HCT116 (cell line): ENCODE measurements at places on chromosomes 5 and 9. TPM values are rescaled to one million over a fixed set of nuclear protein-coding genes. Genes with fewer than 3 reads are reported as not detected.

- DNase-seq = no peak
- no peak overlapping the region for H3K27ac ChIP-seq
- H3K4me3 ChIP-seq = no peak overlapping the region
- no peaks in the 10 kb centered on the region for H3K4me1 ChIP-seq
- H3K36me3 ChIP-seq = no peaks in the 10 kb centered on the region
These were observed 20.0 kb downstream of the DCTN4 start for GRCh38 chr5:150738862-150739261.

- H3K4me1 ChIP-seq = peaks cover 6% of the 10 kb centered on the region; the same call in 1 of the 2 replicates
- no peak overlapping the region for H3K4me3 ChIP-seq
- H3K36me3 ChIP-seq = no peaks in the 10 kb centered on the region
- no peak for DNase-seq
- H3K27ac ChIP-seq = no peak overlapping the region
These were observed 92.7 kb downstream of the HRH2 start for GRCh38 chr5:175750511-175750931.

DNA sequence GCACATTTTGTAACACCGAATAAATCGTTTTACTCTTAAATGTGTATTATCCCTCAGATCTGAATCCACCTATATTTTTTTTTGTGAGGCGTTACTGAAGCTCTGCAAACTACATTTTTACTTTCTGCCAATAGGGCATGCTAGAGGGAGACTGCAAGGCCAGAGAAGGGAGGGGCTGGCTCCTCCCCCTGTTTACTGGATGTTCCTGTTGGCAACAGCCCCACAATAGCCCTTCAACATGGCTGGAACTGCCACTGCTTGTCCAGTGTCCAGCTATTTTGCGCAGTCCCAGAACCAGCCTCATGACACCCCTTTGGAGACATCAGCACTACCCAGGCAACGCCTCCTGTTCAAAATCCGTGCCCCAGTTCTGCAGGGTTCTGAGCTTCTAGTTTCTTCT lies 85.4 kb upstream of the MIER3 start:
- H3K36me3 ChIP-seq = no peaks in the 10 kb centered on the region
- peaks cover 25% of the 10 kb centered on the region for H3K4me1 ChIP-seq
- no peaks in the 10 kb centered on the region for H3K27me3 ChIP-seq
- H3K4me3 ChIP-seq = no peak overlapping the region

GRCh38 chr9:120447959-120448500 lies 131.9 kb downstream of the CDK5RAP2 start:
- no peak overlapping the region for H3K27ac ChIP-seq
- DNase-seq = no peak
- no peaks in the 10 kb centered on the region for H3K27me3 ChIP-seq
- no peak overlapping the region for H3K4me3 ChIP-seq

- no peak for DNase-seq
- H3K27me3 ChIP-seq = no peaks in the 10 kb centered on the region
- no peak overlapping the region for H3K4me3 ChIP-seq
- peaks cover 4% of the 10 kb centered on the region for H3K4me1 ChIP-seq
- no peak overlapping the region for H3K27ac ChIP-seq
- H3K36me3 ChIP-seq = no peaks in the 10 kb centered on the region
These were observed 104.9 kb upstream of the RAPGEF1 start for GRCh38 chr9:131844745-131845118.

The ZNF782 gene
- 3.7 TPM for total RNA-seq

The DAB2IP gene
- total RNA-seq = 31.0 TPM

The PCDHGA1 gene
- total RNA-seq = 0.05 TPM

- no peak overlapping the region for H3K4me3 ChIP-seq
- no peaks in the 10 kb centered on the region for H3K36me3 ChIP-seq
- H3K4me1 ChIP-seq = peaks cover 13% of the 10 kb centered on the region
- H3K27ac ChIP-seq = no peak overlapping the region
- DNase-seq = no peak
These were observed 154.4 kb upstream of the COX7C start for GRCh38 chr5:86463339-86463738.

The SLC22A5 gene
- total RNA-seq = 9.9 TPM

The OR13C3 gene
- not detected for total RNA-seq

DNA sequence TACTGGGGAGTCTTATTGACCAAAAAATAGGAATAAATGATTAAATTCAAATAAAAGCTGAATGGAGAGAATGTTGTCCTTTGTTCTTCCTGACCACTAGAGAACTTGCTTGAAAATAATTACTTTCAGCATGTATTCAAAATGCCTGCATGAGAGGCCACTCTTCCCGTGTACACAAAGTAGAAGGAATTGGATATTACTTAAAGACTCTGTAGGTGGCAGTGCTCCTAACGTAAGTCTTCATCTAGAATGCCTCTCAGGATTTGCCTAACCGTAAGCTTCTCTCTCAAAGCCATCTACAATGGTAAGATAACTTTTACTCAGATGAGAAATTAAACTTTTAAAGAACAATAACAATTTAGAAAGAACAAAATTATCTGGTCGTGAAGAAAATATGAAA lies 620.0 kb upstream of the CCNG1 start:
- H3K4me1 ChIP-seq = no peaks in the 10 kb centered on the region
- no peaks in the 10 kb centered on the region for H3K36me3 ChIP-seq
- DNase-seq = no peak

DNA sequence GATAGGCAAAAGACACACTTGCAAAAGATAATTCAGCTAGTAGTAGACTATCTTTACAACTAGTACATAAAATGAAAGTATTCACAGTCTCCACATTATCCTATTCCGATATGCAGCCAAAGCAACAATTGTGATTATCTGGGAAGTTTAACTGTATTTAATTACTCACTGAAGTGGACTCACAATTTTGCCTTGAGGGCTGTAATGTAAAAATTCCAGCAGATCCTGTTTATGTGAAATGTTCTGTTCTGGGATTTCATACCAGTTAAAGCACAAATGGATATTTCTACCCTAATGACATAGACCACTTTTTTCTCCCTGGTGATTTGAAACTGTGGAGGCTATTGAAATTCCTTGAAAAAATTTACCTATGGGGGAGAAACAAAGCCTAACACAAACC lies 474.4 kb upstream of the EDIL3 start:
- DNase-seq = no peak
- H3K4me3 ChIP-seq = no peak overlapping the region
- H3K27ac ChIP-seq = no peak overlapping the region
- no peaks in the 10 kb centered on the region for H3K4me1 ChIP-seq

- peaks cover 14% of the 10 kb centered on the region for H3K36me3 ChIP-seq
- H3K27me3 ChIP-seq = no peaks in the 10 kb centered on the region
- no peak overlapping the region for H3K27ac ChIP-seq
These were observed 61.8 kb upstream of the LRRTM2 start for GRCh38 chr5:138936968-138937345.

- DNase-seq = peak; percentile 12
- H3K4me3 ChIP-seq = no peak overlapping the region
- H3K27me3 ChIP-seq = no peaks in the 10 kb centered on the region
- H3K4me1 ChIP-seq = peaks cover 7% of the 10 kb centered on the region
These were observed 124.4 kb downstream of the FANCC start for GRCh38 chr9:95193067-95193466.
